Frontal cortex (tissue), 4 donors: ENCODE measurements at places on chromosomes 5 and 9.

DNA sequence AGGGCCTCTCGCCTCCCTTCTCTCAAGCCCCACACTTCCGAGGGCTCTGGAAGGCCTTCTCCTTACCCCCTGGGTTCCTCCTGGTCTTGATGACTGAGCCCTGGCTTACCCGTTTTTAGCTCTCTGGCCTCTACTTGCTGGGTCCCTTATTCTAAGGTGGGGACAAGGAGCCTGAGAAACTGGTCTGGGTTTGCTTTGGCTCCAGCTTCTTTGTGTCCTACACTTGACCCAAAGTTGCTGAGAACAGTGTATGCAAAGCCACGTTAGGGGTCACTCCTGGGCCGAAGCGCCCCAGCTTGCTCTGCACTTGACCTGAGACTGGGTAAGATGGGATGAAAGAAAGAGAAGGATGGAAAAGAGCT is 788 bp downstream of the ZNF346 start:
- no peak for DNase-seq

DNA sequence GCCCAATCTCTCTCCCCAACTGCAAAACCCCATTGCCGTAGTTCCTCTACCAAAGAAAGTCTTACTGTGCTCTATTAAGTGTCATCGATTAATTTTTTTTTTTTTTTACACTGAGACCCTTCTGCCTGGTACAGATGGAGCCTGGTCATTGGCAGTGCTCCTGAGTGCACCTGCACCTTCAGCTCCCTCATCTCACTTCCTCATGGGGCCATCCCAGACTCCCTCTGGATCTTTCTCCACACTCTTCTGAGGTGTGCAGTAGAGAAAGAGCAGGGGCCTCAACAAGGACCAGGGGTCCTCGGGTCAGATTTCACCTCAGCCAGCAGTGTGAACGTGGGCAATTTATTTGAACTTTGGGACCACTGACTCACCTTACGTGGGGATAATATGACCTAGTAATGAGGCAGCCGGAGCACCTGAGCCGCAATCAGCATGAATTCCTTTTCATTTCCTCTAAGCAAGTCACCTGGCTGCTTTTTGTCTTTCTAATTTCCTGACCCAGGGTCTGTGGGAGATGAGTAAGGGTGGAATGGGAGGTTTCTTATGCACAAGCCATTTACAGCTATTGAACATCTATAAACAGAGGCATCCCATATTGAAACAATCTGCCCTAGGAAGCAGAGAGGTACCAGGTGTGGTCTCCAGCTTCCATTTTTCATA is 22.3 kb upstream of the GABRP start:
- no peak for DNase-seq

DNA sequence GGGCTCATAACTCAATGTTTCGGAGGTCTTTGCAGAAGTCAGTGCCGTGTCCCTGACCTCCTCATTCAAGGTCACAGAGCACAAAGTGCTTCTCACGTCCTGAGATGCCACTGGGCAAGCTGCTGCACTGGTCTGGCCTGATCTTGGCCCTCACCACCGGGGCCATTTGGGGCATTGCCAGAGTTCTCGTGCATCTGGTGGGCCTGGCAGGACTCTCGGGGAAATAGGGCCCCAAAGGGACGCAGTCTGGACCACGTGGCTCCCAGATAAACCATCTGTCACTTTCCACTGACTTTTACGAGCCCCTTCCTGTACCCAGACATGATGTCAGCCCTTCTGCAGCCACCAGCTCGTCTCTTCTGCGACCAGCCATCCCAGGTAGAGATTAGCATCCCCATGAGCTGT is 54.8 kb downstream of the HRH2 start:
- no peak for DNase-seq

DNA sequence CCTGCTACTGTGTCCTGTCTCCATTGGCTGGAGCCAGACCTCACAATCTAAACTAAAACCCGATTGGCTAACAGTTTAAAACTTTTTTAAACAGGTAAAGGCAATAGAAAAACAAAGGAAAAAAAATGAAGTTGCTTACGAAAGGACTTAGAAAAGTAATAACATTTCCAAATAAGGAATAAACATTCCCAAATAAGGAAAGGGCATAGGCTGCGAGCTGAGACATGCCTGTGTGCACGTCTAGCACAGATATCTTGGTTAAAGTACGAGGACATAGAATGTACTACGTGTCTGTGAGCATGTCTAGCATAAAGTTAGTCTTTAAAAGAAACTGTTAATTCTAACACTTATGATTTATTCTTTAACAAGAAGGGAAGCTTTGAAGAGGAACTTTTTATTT is 15.3 kb upstream of the FAM120A start:
- no peak for DNase-seq

GRCh38 chr5:133344266-133344665 is 268.1 kb downstream of the FSTL4 start:
- DNase-seq = no peak

- no peak for DNase-seq
Observed at GRCh38 chr5:175555168-175555785, 76.9 kb downstream of the SFXN1 start.

- DNase-seq = no peak
Observed at GRCh38 chr9:133055788-133056420, 5.9 kb upstream of the CEL start.

- DNase-seq = no peak
Observed at GRCh38 chr9:88813638-88814209, 177.5 kb upstream of the S1PR3 start.
